ENCODE measurements at places on chromosomes 3 and 15.

DNA sequence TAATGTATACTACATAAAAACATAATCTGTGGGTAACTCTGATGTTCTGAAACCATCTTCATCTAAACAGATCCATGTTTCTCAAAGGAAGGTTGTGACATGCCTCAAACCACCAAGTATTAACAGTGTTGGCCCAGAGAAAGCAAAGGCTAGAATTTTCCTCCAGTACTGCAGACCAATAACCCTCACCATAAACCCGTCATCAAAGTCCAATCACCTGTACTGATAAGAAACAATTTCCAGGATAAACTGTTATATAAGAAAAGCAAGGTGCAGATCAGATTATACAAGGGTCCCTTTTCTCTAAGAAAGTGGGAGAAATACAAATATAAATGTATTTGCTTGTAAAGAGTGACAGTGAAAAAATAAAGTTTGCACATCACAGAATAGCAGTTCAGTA is 32.3 kb downstream of the TBC1D2B start:
- DNase-seq: no peak

DNA sequence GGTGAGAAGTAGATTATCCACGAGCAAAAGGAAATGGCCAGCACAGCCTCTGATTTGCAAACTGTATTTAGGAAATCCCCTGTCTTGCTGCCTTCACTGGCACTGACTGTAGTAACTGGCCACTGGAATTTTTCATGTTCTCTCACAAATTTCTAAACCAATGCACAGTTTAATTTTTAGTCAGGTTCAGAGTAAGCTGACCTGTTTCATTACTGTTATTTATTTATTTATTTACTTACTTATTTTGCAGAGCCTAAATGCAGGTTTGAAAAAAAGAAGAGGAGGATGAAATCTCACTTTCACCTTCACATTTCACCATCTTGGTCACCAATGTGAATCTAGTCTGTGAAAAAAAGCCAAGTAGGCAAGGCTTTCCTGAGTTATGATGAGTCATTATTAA is 291.0 kb downstream of the PLOD2 start:
- DNase-seq: no peak

- DNase-seq: no peak
Measured at GRCh38 chr3:46935989-46936558, 40.5 kb downstream of the CCDC12 start.

DNA sequence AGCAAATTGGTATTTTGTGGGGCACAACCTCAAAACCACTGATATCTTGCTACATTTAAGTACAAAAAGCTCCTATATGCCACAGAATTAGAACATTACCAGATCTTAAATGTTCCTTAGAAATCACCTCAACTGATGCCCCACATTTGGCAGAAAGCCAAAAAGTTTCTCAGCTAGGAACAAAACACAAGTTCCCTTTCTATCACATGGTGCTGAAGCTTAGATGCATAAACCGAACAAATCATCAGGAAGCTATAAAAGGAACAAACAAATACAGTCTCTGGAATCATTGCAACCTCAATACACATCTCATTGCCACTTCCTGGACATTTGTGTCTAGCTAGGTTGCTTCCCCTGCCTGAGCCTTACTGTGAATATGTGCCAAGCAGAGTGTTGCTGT is 492.6 kb downstream of the LPP start:
- no peak for DNase-seq

GRCh38 chr15:76346669-76347481 is 10.3 kb downstream of the ISL2 start:
- peak; percentile 47 for DNase-seq

DNA sequence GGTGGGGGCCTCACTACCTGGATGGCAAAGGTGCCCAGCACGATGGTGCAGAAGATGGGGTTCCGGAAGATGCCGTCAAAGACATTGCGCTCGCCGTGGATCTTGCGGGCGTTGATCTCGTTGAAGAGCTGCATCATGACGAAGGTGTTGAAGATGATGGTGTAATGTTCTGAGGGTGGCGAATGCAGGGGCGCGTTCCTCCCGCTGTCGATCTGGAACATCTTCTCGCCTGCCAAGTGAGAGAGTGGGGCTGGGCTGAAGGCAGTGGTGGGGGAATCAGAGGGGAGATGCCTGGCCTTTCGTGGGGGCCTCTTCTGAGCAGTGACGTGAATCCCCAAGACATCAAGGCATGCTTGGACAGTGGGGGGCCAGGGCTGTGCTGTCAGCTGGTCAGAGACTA is 19.6 kb upstream of the SEC13 start:
- DNase-seq: no peak

- no peak for DNase-seq
Measured at GRCh38 chr3:62454916-62455315, 81.6 kb upstream of the FEZF2 start.

DNA sequence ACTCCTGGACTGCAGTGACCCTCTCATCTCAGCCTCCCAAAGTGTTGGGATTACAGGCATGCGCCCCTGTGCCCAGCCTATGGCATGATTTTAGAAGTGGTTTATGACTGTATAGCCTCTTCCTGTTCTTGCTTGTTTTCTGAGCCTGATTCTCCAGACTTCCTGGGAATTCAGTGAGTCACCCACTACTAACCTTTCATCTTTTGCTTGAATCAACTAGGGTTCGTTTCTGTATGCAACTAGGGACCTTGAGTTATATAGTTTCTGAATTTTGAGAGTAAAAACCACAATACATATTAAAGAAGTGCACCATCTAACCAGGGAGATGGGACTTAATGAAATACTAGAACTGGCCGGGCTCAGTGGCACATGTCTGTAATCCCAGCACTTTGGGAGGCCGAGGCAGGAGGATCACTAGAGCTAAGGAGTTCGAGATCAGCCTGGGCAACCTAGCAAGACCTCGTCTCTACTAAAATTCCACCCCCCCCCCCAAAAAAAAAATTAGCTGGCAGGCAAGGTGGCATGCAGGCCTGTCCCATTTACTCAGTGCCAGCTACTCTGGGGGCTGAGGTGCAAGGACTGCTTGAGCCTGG is 76.0 kb downstream of the ZNF609 start:
- DNase-seq: no peak

DNA sequence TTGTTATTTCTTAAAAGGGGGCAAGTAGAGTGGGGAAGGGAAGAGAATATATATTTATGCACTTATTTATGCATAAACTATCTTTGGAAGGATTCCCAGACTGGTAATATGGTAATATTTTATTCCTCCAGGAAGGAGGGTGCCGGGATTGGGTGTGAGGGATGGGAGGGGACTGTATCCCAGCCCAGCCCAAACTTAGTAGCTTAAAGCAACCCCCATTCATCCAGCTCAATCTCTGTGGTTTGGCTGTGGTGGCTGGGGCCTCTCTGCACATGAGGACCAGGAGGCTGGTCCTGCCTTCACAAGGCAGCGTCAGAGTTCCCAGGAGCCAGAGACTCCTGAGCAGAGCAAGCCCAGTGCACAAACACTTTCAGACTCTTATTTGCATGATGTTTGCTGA is 48.4 kb downstream of the CCNL1 start:
- DNase-seq: no peak

DNA sequence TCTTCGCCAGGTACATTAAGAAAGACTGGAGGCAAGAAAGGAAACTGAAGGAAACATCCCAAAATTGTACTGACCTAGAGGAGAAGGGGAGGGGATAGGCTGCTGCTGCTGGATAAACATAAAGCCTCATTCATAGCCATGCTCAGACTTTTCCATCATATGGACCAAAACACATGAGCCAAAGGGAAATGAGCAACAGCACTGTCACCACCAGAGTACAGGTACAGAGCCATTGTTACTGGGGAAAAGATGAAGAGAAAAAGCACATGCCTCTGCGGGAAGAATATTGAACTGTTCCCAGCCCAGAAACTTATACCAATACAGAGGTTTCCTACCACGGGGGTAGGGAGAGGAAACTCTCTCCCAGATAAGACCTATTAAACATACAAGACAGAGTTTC is 861.9 kb downstream of the NTRK3 start:
- no peak for DNase-seq

- no peak for DNase-seq
Measured at GRCh38 chr3:167198949-167199600, 181.0 kb downstream of the ZBBX start.

DNA sequence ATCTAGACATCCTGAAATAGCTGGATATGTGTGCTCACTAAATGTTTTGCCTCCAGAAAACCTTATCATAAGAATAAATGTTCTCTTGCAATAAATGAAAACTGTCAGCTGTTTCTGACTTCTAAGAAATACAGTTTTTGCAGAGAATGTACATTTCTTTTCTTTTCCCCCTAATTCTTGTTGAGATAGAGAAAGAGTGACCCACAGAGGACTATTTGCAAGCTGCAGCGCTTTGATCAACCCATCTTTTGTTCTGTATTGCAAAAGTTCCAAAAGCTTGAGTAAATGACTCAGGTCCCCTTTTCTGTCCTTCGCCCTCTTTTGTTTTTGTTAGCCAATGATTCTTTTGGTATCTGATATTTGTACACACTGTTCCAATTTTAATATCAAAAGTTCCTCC is 141.9 kb downstream of the BBX start:
- no peak for DNase-seq

DNA sequence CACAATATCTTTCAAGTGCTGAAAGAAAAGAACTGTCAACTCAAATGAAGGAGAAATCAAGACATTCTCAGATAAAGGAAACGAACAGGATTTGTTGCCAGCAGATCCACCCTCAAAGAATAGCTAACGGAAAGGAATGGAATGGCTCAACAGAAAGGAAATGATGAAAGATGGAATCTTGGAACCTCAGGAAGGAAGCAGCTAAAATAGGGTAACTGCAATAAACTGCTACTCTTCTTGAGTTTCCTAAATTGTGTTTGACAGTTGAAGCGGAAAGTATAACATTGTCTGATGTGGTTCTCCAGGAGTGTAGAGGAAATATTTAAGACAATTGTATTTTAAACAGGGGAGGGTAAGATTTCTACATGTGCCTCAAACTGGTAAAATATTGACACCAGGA is 22.0 kb downstream of the PRR23E start:
- DNase-seq: no peak

- DNase-seq: no peak
Measured at GRCh38 chr3:121667333-121667732, 6.6 kb upstream of the HCLS1 start.

GRCh38 chr3:73681610-73682009 is 56.9 kb upstream of the PDZRN3 start:
- no peak for DNase-seq

GRCh38 chr15:63513728-63514127 is 9.3 kb downstream of the USP3 start:
- DNase-seq: no peak

GRCh38 chr3:162376761-162377160 is 880.2 kb downstream of the OTOL1 start:
- DNase-seq: no peak

DNA sequence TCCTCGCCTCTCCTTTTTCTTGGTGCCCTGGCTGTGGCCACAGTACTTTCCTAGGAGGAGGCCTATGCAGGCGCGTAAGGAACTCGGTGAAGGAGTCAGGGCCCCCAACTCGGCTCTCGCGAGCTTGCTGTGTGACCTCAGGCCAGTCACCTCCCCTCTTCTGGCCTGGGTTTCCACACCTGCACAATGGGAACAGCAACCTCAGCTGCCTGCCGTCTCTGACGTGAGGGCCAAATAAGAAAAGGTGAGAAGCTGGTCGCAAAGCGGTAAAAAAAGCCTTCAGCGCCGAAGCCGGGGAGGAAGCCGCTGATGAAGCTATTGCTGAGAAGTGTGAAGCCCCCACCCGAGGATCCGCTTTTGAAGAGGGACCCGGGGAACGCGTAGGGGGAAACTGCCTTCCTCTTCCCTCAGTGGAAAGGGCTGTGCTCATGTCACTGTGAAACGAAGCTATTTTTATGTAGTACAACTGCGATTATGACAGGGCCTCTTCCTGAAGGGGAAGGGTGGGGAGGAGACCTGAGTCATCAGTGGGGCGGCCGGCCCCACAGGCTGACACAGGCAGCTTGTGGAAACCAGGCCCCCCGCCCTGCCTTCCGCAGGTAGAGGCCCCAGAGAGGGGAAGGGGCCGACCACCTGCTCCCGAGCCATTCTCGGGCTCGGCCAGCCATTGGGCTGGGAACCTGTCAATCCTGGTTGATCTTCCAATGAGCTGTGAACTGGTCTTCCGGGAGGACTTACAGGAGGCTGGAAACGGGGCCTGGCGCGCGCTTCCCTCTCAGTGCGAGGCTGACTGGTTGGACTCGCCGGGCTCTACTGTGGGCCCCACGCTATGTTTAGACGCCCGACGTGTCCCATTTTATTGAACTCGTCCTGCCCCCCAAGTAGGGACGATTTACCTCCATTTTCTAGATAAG is 18.0 kb upstream of the ANKDD1A start:
- peak; percentile 99 for DNase-seq

- no peak for DNase-seq
Measured at GRCh38 chr15:39478996-39479395, 101.9 kb upstream of the THBS1 start.

DNA sequence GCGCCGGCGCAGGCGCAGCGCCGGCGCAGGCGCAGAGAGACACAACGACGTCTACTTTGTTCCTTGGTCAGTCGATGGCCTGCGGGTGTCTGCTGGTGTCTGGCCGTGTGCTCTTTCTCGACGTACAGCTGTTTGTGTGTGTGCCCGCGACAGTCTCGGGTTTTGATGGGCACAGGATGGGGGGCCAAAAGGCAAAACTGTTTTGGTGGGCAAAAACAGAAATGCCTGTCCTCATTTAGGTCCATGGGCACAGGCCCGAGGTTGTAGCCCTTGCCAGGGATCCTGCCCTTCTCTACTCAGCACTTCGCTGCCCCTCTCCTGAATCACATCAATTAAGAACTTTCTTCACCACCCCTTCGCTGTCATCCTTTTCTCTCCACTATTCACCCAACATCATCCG is 184.8 kb upstream of the CHL1 start:
- peak; percentile 37 for DNase-seq

DNA sequence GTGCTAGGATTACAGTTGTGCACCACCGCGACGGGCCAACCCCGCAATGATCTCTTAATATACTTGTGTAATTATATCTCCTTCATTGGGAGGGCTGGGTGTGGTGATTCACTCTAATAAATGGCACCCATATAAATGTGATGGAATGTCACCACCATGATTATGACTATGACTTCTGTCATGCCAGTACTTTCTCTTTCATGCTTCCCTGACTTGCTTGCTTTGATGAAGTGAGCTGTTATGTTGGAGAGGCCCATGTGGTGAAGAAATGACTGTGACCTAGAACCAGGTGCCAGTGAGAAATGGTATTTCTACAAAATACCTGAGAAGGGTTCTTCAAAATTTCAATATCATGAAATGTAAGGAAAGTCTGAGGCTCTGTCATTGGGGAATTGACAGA is 24.4 kb upstream of the TP63 start:
- no peak for DNase-seq

GRCh38 chr3:72756900-72757299 is 91.3 kb downstream of the SHQ1 start:
- no peak for DNase-seq

DNA sequence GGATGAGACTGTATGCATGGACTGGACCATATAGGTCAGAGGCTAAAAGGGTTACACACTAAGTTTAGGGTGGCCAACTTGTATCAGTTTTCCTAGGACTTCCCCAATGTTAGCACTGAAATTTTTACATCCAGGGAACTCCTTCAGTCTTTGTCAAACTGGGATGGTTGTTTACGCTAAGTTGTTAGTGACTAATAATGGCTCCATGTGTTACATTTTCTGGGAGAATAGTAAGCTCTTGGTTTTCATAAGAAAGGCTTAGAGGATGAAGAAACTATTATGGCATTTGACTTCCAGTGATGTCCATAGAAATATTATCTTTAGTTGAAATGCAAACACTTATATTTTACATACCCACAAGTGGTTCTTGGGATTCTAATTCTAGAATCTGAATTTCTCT is 57.9 kb upstream of the ST3GAL6 start:
- no peak for DNase-seq

- DNase-seq: peak; percentile 69
Measured at GRCh38 chr3:107753494-107753893, 230.7 kb downstream of the BBX start.

Data from H9 (cell line).